ENCODE measurements at places on chromosomes 6 and 20.

GRCh38 chr20:2307136-2307535 is 11.3 kb downstream of the TGM3 start:
- DNase-seq, result no peak

GRCh38 chr6:157080986-157081391 is 242.3 kb downstream of the TMEM242 start:
- no peak for DNase-seq

- peak; percentile 53 for DNase-seq
Measured at GRCh38 chr6:41191569-41191968, 9.4 kb downstream of the TREML2 start.

DNA sequence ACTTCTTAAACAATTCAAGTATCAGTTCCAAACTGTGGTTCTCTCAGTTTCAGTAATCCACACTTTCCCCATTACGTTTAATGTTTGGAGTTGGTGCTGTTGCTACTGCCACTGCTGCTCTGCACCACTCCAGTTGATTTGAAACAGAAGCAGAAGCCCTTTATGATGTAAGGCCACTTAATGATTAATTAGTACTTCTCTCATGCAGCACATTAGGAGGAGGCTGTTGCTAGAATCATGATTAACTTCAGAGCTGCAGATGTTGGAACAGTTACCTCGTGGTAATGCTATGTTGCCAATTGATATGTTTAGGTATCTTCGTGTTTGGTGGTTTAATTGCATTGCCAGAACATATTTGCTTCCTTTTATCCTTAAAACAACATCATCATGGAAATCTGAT is 986.2 kb upstream of the CITED2 start:
- DNase-seq, result peak; percentile 38

GRCh38 chr6:38755207-38755606 is 40.1 kb downstream of the DNAH8 start:
- DNase-seq, result no peak

GRCh38 chr6:3228771-3229565 is 1.5 kb upstream of the TUBB2B start:
- no peak for DNase-seq

DNA sequence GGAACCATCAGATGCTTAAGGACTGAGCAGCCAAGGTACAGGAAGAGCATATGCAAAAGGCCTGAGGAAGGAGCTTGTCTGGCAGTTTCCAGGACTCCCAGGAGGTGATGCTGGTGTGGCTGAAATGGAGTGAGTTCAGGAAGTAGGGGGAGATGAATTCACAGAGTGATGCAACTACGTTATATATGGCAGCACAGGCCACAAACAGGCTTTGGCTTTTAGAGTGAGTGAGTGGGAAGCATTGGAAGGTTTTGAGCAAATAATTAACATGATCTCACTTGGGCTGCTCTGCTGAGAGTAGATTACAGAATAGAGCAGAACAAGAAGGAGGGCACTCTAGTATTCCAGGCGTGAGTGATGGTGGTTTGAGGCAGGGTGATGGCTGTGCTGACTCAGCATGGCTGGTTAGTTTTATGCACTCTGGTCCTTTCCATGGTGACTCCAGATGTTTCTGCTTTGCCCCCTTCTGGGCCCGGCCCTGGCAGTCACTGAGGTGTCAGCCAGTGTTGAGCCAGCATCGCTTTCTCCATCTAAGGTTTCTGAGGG is 6.5 kb downstream of the BTN2A2 start:
- DNase-seq, result peak; percentile 54

Measured in cardiac muscle cell (in vitro differentiated cells and primary cell).